Upper lobe of left lung (tissue), 6 donors: ENCODE measurements at places on chromosomes 16 and 17. TPM values are rescaled to one million over a fixed set of nuclear protein-coding genes. Genes with fewer than 3 reads are reported as not detected.

Gene OR2C1
- 0.39 TPM for total RNA-seq

Gene NGFR
- total RNA-seq: 1.3 TPM

Gene RHBDF1
- 34.2 TPM for total RNA-seq

Gene FOXF1
- total RNA-seq: 6.3 TPM

Gene PLCG2
- total RNA-seq: 56.0 TPM

Gene ARL5C
- not detected for total RNA-seq

Gene SLFN5
- total RNA-seq: 47.1 TPM

Gene MYADML2
- not detected for total RNA-seq

Gene MT1M
- total RNA-seq: 31.5 TPM

DNA sequence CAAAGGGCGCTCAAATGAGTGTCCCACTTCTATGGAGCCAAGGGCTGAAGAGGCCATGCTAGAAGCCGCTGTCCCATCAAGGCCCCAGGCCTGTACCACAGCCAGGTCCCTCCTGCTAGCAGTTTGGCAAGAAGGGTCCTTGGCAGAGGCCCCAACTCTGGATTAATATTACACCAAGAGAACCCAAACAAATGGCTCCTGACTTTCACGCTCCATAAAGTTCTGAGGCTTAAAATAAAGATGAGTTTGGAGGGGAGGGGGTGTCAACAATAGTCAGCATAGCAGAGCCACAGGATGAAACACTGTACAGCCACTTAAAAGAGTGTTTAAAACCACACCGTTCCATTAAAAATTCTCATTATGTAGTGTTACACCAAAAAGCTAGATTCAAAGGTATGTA is 30.5 kb downstream of the CUEDC1 start:
- no peak overlapping the region for H3K27ac ChIP-seq
- no peak for DNase-seq
- H3K4me3 ChIP-seq: no peak overlapping the region
- H3K27me3 ChIP-seq: no peaks in the 10 kb centered on the region
- H3K36me3 ChIP-seq: no peaks in the 10 kb centered on the region
- peaks cover 27% of the 10 kb centered on the region for H3K4me1 ChIP-seq

GRCh38 chr16:81212830-81213465 is 25.5 kb upstream of the BCO1 start:
- no peaks in the 10 kb centered on the region for H3K36me3 ChIP-seq
- H3K27ac ChIP-seq: no peak overlapping the region
- DNase-seq: no peak
- no peaks in the 10 kb centered on the region for H3K4me1 ChIP-seq
- no peak overlapping the region for H3K4me3 ChIP-seq
- no peaks in the 10 kb centered on the region for H3K27me3 ChIP-seq

DNA sequence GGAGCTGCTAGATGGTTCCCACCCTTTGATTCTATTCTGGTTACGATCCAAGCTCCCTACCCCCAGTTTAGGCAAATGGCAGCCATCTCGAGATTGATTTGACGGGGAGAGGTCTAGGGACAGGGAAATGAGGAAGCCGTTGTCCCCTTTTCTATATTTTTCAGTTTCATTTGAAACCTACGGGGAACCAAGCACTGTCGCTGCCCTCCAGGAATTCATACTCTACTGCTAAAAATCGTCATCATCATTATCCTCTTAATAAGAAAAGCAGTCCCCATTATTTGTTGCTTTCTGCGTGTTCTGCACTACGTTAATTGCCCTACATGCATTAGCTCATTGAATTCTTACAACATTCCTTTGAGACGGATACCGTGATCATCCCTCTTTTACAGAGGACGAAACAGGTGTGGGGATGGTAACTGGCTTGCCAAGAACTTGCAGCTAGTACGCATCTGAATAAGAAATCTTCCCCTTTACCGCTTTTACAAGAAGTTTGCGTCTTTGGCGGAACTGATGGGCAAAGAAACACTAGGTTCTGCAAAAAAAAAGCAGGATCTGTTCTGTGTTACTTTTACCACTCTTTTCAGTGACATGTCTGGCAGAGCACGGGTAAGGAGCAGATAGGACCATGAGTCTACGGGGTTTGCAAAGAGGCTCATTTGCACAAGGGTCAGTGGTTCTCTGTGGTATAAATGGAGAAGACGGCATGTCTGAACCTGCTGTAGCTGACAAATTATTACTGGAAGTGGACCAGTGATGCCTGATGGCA is 1.1 kb downstream of the CCP110 start:
- H3K36me3 ChIP-seq: peaks cover 4% of the 10 kb centered on the region
- no peak for DNase-seq
- no peaks in the 10 kb centered on the region for H3K27me3 ChIP-seq
- peak overlapping the region; percentile 75 for H3K4me3 ChIP-seq

- H3K27ac ChIP-seq: peak overlapping the region; percentile 98
- H3K4me3 ChIP-seq: peak overlapping the region; percentile 30
- no peak for DNase-seq
- no peaks in the 10 kb centered on the region for H3K27me3 ChIP-seq
- peaks cover 63% of the 10 kb centered on the region for H3K4me1 ChIP-seq
Observed at GRCh38 chr17:2396192-2396567, 4.7 kb downstream of the MNT start.

- H3K27me3 ChIP-seq: no peaks in the 10 kb centered on the region
- H3K36me3 ChIP-seq: no peaks in the 10 kb centered on the region
- H3K4me3 ChIP-seq: no peak overlapping the region
- no peak overlapping the region for H3K27ac ChIP-seq
- no peaks in the 10 kb centered on the region for H3K4me1 ChIP-seq
Observed at GRCh38 chr16:17499223-17499902, 28.6 kb upstream of the XYLT1 start.

DNA sequence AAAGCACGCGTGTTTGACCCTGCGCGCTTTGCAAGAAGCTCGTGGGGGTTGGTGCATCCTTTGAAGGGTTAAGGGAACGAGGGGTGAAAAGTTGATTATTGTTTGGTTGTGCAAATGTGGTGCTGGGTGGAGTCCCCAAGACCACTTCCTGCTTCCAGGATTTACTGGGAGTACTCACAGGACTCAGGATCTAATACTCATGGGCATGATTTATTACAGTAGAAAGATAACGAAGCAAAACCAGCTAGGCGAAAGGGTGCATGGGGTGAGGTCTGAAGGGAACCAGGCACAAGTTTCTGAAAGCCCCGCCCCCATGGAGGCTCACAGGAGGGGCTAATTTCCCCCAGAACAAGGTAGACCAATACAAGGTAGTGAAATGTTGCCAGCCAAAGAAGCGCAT is 58.8 kb downstream of the RPTOR start:
- no peaks in the 10 kb centered on the region for H3K36me3 ChIP-seq
- H3K27ac ChIP-seq: no peak overlapping the region
- H3K4me3 ChIP-seq: no peak overlapping the region
- H3K27me3 ChIP-seq: no peaks in the 10 kb centered on the region
- H3K4me1 ChIP-seq: peaks cover 3% of the 10 kb centered on the region
- no peak for DNase-seq

DNA sequence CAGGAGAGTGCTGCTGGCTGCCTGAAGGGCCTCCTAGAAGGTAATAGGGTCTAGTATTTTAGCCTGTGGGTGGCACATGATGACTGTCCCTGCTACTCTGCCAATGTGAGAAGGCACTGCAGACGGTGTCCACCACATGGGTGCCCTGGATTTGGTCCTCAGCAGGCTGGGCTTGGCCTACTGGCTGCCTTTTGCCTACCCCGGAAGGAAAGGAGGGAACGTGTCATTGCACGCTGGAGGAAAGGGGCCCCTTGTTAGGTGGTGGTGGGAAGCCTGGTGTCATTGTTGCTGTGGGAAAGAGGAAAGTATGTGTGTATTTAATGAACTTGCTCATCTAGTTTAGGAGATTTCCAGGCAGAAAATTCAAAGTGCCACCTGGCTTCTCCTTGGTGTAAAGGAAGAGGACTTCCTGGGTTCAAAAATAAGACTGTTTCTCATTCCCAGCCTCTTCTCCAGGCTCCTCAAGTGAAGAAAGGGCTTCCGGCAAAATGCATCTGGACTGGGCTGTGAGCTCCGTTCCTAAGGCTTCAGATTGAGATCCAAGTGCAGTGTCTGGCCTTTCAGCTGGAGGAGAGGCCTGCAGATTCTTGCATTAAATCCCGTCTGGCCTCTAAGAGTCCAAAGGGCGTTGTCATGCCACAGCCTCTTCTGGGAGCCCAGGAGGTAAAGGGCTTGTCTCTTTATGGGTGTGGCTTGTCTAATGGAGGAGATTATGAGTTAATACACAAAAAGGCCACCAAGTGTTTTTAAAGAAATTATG is 55.1 kb downstream of the RPTOR start:
- no peak overlapping the region for H3K4me3 ChIP-seq
- DNase-seq: no peak
- H3K27me3 ChIP-seq: no peaks in the 10 kb centered on the region
- H3K36me3 ChIP-seq: no peaks in the 10 kb centered on the region

GRCh38 chr17:82215095-82215971 is 2.7 kb upstream of the CCDC57 start:
- H3K36me3 ChIP-seq: no peaks in the 10 kb centered on the region
- peak; percentile 43 for DNase-seq
- H3K4me3 ChIP-seq: no peak overlapping the region
- H3K27ac ChIP-seq: peak overlapping the region; percentile 91
- peaks cover 49% of the 10 kb centered on the region for H3K4me1 ChIP-seq
- no peaks in the 10 kb centered on the region for H3K27me3 ChIP-seq

GRCh38 chr17:13474073-13474800 is 127.5 kb downstream of the HS3ST3A1 start:
- no peaks in the 10 kb centered on the region for H3K4me1 ChIP-seq
- no peak overlapping the region for H3K4me3 ChIP-seq
- no peak overlapping the region for H3K27ac ChIP-seq
- no peaks in the 10 kb centered on the region for H3K36me3 ChIP-seq
- no peak for DNase-seq
- no peaks in the 10 kb centered on the region for H3K27me3 ChIP-seq

GRCh38 chr16:694863-695354 is 4.7 kb upstream of the WDR24 start:
- no peak overlapping the region for H3K27ac ChIP-seq
- H3K4me1 ChIP-seq: peaks cover 23% of the 10 kb centered on the region
- peaks cover 45% of the 10 kb centered on the region for H3K27me3 ChIP-seq
- no peak for DNase-seq
- no peaks in the 10 kb centered on the region for H3K36me3 ChIP-seq
- peak overlapping the region; percentile 47 for H3K4me3 ChIP-seq

DNA sequence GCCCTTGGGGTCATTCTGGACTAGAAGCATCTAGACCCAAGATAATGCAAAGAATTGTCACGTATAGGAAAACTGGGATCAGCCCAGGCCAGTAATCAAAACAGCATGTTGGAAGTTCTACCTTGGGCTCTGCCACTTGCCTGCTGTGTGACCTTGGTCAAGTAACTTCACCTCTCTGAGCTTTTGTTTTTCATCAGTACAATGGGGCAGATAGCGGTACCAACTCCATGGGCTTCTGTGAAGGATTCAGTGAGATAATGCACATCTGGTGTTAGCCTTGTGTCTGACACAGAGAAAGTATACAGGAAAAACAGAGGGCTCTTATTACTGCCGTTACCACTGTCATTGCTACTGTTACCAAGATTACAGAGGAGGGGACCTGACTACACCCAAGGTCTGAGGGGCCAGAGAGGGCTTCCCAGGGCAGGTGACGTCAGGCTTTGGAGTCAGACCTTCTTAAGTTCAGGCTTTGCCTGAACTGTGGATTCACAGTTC is 24.6 kb downstream of the CMIP start:
- no peaks in the 10 kb centered on the region for H3K36me3 ChIP-seq
- no peaks in the 10 kb centered on the region for H3K27me3 ChIP-seq
- no peak overlapping the region for H3K4me3 ChIP-seq
- DNase-seq: no peak

- H3K4me3 ChIP-seq: peak overlapping the region; percentile 58
- H3K27ac ChIP-seq: peak overlapping the region; percentile 88
Observed at GRCh38 chr17:55728833-55729232, 6.2 kb upstream of the TMEM100 start.

GRCh38 chr17:51164911-51165679 is 1.1 kb upstream of the NME2 start:
- H3K4me3 ChIP-seq: peak overlapping the region; percentile 93
- H3K27me3 ChIP-seq: no peaks in the 10 kb centered on the region
- peak; percentile 54 for DNase-seq
- peaks cover 23% of the 10 kb centered on the region for H3K36me3 ChIP-seq
